Activated CD4-positive, alpha-beta T cell treated with anti-CD3 and anti-CD28 coated beads, Interleukin-2, amount 50 U/mL, for 24 hours (primary cell): ENCODE measurements at places on chromosomes 11 and 22.
A peak's percentile ranks its signal among the peaks of the same experiment; 100 is the strongest.

GRCh38 chr22:22371031-22371541 is 126.5 kb downstream of the VPREB1 start:
- DNase-seq: no peak

DNA sequence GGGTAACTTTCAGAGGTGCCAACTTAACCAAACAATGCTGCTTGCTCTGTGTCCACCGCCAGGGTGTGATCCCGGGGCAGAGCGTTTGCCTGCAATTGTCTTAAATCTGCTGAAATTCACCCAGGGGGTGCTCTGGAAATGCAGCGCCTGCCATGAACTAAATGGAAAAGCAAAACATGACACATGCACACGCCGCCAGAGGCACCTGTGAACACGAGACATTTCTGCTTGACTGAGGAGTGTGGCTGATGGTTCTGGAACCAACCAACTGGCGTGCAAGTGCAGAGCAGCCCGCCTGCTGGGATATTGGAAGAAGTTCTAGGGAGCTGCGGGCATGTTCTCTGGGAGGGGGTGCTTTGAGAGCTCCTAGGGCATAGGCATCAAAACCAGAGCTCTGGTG is 30.4 kb downstream of the DSCAML1 start:
- DNase-seq: no peak

GRCh38 chr11:32032478-32032877 is 58.4 kb upstream of the RCN1 start:
- DNase-seq: no peak

- no peak for DNase-seq
Observed at GRCh38 chr11:33867996-33868646, 23.8 kb downstream of the LMO2 start.

- no peak for DNase-seq
Observed at GRCh38 chr22:49422701-49423100, 405.0 kb downstream of the BRD1 start.

- no peak for DNase-seq
Observed at GRCh38 chr11:61339490-61339878, 6.5 kb downstream of the TKFC start.

- peak; percentile 83 for DNase-seq
Observed at GRCh38 chr11:45354976-45355705, 69.0 kb upstream of the SYT13 start.

DNA sequence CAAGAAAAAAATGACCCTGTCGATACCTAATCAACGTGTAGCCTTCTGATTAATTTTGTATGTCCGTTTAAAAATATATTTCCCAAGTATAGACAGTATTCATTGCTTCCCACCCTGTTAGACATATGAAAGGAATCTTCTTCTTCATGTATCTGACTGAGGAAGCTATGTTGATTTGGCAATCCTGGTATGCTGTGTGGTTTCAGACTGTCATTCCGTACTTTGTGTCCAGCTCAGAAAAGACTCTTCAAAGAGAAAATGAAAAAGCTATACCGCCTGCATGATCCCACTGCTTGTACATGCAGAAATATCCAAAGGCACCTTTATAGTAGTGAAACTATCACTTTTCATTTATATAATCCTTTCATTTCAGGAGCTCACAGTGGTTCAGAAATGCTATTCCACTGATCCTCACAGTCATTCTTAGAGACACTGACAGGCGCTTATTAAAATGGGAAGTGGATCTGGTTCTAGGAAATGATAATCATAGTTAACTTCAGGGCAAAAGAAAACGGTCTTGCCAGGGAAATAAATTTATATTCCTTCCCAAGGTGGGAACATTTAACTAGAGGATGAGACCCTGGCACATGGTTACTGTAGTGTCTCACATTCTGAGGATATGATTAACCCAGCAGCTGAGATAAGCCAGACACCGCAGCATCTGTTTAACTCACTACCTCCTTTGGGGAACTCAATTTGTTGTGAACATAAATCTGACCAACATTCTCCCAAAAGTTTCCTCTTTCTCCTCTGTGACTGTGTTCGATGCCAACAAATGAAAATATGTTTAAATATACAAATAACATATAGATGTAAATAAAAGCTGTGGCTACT is 599.2 kb upstream of the LUZP2 start:
- DNase-seq: no peak

GRCh38 chr11:128582496-128583366 is 4.6 kb downstream of the ETS1 start:
- no peak for DNase-seq

- DNase-seq: no peak
Observed at GRCh38 chr11:131686836-131687235, 316.4 kb downstream of the NTM start.

- no peak for DNase-seq
Observed at GRCh38 chr11:35418282-35419183, 825 bp downstream of the SLC1A2 start.

GRCh38 chr11:73258104-73259035 is 13.8 kb upstream of the P2RY6 start:
- DNase-seq: no peak

DNA sequence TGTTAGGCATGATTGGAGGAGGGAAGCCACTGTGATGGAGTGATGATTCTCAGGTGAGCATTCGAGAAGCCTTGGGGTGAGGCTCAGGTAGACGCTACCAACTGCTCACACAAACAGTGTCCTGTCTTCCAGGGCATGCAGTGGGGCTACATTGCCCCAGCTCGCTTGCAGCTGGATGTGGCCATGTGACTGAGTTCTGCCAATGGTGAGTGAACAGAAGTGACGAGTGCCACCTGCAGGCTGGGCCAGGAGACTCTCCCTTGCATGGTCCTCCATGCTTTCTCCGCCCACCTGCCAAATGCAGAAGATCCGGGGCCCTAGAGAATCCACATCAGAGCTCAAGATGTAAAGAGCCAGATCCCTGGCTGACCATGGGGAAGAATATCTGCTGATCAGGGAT is 195.9 kb downstream of the BCR start:
- DNase-seq: peak; percentile 15

- DNase-seq: no peak
Observed at GRCh38 chr11:99535406-99535805, 514.7 kb downstream of the CNTN5 start.

GRCh38 chr11:73536961-73537360 is 61.0 kb downstream of the FAM168A start:
- no peak for DNase-seq

- DNase-seq: no peak
Observed at GRCh38 chr22:37609240-37610152, 862 bp downstream of the GGA1 start.

GRCh38 chr11:100294748-100295147 is 392.3 kb upstream of the ARHGAP42 start:
- DNase-seq: no peak

DNA sequence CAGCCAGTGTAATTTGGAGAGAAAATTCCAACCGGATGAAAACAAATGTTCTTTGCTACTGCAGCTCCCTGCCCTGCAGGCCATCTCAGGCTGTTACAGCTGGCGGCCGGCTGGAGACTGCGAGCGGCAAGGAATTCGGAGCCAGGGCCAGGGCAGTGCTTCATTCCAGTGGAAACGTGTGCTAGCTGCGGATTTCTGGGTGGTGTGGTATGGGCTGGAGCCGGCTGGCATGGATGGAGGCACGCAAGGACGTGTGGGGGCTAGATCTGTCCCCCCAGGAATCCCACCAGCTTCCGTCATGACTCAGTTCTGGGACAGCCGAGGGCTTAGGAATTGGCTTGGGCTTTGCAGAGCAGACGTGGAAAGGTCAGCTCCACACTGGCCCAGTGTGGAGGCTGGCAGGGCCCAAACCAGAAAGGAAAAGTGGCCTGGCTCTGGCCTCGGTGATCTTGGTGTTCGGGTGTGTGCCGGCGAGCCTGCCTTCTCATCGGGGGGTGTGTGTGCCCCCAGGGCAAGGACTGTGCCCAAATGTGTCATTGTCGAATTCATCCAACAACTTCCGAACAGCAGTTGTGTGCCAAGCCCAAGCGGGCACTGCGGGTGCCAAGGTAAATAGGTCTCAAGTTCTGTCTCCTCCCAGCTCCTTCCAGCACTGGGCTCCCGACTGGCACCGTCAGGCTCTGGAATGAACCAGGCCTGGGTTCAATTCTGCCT is 48.1 kb upstream of the SHISAL1 start:
- no peak for DNase-seq

DNA sequence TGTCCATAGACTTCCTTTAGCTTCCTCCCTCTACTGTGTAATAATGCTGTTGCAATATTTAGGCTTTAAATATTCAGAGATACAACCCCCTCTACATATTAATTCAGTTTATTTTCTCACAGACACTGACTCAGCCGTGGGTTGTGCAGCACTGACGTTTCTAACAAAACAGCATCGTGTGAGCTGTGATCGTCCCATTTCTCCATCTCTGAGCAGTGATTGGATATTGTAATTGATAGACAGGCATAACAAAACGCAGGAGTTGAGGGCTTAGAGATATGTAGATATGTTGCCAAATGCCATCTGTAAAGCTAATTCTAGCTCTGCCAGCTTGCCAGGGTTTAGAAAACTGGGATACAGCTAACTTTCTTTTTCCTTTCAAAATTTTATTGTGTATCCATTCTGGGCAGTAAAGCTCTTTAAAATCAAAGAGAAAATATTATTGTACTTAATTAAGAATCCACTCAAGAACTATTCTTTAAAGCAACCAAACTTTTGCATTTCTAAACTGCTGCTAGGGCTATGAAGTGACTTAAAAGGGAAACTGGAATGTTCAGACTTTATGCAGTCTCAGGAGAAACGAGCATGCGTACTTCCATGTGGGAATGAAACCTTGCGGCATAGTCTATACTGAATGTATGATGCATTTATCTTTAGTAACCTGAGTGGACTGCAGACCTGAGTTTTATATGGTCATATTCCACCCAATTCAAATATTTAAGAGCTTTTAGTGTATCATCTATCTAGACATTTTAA is 22.7 kb downstream of the BTBD10 start:
- DNase-seq: no peak

DNA sequence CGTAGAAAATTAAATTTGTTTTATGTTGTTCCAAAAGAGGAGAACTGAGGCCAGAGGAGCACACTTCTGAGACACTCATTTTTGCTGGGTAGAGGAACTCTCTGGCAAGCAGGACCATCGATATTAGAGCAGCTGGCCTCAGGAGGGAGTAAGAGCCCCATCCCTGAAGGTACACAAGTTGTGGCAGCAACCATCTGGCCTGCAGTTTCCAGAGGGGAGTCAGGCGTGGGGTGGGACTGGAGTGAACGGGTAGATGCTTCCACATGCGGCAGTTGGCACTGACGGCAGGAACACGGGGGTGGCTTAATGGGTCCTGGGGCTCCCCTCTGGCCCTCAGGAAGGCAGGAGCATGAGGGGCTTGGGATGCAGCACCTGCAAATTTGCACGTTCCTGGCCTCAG is 13.2 kb upstream of the SSTR3 start:
- no peak for DNase-seq

- DNase-seq: no peak
Observed at GRCh38 chr11:11975201-11976092, 33.0 kb downstream of the DKK3 start.

- no peak for DNase-seq
Observed at GRCh38 chr11:79406376-79406775, 34.5 kb downstream of the TENM4 start.

GRCh38 chr11:108069947-108070346 is 51.4 kb upstream of the ACAT1 start:
- DNase-seq: no peak

GRCh38 chr11:129645943-129646342 is 169.7 kb upstream of the TMEM45B start:
- no peak for DNase-seq

GRCh38 chr11:125188021-125188420 is 23.5 kb downstream of the PKNOX2 start:
- DNase-seq: no peak

DNA sequence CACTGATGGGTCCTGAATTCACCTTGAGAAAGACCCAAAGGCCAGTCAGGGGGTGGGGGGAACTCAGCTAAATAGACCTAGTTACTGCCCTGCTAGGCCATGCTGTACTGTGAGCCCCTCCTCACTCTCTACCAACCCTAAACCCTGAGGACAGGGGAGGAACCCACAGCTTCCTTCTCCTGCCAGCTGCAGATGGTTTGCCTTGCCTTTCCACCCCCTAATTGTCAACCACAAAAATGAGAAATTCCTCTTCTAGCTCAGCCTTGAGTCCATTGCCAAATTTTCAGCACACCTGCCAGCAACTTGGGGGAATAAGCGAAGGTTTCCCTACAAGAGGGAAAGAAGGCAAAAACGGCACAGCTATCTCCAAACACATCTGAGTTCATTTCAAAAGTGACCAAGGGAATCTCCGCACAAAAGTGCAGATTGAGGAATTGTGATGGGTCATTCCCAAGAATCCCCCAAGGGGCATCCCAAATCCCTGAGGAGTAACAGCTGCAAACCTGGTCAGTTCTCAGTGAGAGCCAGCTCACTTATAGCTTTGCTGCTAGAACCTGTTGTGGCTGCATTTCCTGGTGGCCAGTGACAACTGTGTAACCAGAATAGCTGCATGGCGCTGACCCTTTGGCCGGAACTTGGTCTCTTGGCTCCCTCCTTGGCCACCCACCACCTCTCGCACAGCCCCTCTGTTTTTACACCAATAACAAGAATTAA is 2.4 kb upstream of the TTC36 start:
- no peak for DNase-seq

GRCh38 chr11:133082841-133083488 is 449.3 kb downstream of the OPCML start:
- peak; percentile 19 for DNase-seq

DNA sequence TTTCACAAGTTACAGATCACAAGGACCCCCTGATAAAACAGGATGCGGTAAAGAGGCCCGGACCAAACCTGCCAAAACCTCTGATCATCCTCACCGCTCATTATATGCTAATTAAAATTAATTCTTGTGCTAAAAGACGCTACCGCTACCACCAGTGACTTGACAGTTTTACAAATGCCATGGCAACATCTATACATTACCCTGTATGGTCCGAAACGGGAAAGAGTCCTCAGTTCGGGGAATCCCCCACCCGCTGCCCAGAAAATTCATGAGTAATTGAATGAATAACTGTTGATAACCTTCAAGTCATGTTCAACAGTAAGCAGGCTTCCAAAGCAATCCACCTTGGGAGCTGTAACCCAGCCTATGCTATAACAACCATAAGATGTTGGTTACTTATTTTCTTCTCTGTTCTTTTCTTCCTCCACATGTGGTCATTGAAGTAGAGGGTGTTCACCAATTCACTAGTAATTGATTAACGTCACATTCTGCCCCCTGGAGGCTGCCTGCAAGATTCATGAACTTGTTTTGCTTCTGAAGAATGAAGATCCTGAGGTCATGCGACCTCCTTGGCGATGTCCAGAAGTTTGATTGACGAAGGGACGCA is 20.6 kb downstream of the APOBEC3H start:
- DNase-seq: peak; percentile 72

- DNase-seq: no peak
Observed at GRCh38 chr11:61335355-61335710, 2.3 kb downstream of the TKFC start.

DNA sequence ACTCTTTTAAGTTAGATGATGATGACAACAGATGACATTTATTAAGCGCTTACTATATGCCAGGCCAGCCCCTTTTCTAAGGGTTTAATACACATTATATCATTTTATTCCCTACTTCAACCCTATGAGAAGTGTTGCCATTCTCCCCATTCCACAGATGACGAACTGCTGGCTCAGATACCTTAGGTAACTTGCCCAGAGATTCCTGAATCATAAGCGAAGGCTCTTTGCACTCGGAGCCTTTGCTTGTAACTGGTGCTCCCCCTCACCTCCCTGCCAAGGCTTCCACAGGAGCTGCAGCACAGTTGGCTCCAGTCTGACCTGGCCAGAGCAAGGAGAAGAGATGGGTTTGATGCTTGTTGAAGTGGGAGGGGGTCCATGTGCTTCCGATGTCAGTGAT is 43.0 kb downstream of the DBX1 start:
- DNase-seq: no peak

- DNase-seq: no peak
Observed at GRCh38 chr11:19766810-19767209, 54.2 kb downstream of the NAV2 start.

GRCh38 chr11:105000797-105001196 is 22.2 kb downstream of the CASP5 start:
- peak; percentile 22 for DNase-seq
